Heart left ventricle (tissue), 16 donors: ENCODE measurements at places on chromosomes 7 and 10. TPM values are rescaled to one million over a fixed set of nuclear protein-coding genes. Genes with fewer than 3 reads are reported as not detected.

- H3K4me3 ChIP-seq: no peak overlapping the region
- DNase-seq: no peak
- no peaks in the 10 kb centered on the region for H3K36me3 ChIP-seq
- H3K27me3 ChIP-seq: no peaks in the 10 kb centered on the region
These were observed 82.2 kb downstream of the PARD3 start for GRCh38 chr10:34732926-34733325.

DNA sequence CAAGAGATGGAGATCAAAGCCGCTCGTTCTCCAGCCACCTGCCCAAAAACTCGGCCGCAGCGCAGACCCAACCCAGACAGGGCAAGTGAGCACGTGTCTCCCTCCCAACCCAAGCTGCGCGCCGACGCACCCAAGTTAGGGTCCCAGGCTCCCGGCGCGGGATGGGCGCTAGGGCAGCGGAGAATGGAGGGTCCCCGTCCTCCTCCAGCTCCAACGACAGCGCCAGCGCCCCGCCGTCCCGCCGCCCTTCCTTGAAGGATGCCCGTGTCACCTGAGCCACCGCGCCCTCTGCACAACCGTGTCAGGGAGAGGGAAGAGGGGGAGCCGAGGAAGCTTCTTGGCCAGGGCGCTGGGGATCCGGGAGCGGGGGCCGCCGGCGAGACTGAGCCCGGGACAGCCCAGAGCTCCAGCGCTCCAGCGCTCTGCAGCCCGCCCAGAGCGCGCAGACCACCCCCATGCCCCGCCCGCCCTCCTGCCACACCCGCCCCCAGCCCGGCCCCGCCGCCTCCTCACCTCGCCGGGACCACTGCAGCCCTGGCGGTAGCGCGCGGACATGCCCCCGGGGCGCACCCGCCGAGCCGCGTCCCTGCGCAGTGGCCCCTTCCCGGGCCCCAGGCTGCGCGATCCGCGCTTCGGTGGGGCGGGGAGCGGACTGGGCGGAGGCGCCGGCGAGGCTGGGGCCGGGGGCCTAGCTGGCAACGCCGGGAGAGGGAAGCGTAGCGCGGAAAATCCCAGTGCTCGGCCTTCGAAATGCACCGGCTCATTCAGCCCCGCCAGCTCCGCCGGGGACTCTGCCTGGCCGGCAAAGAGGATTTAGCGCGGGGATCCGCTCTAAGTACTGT, at the start of gene SLC16A12:
Gene SLC16A12 (minus strand): TSS at position 424 of the 842 bp plus-strand sequence. CDS start 73,016 bp downstream, outside the sequence.
- H3K4me1 ChIP-seq: no peaks in the 10 kb centered on the region
- peak within 1 kb of the TSS; percentile 41 for H3K27ac ChIP-seq
- peak; percentile 39 for DNase-seq
- H3K36me3 ChIP-seq: no peaks in the 10 kb centered on the region

GRCh38 chr7:9036080-9036479, 602.7 kb downstream of the NXPH1 start:
- H3K4me1 ChIP-seq: no peaks in the 10 kb centered on the region
- H3K27me3 ChIP-seq: no peaks in the 10 kb centered on the region
- H3K4me3 ChIP-seq: no peak overlapping the region
- no peak for DNase-seq

- peaks cover 19% of the 10 kb centered on the region for H3K36me3 ChIP-seq
- no peak overlapping the region for H3K27ac ChIP-seq
- no peaks in the 10 kb centered on the region for H3K27me3 ChIP-seq
- H3K4me1 ChIP-seq: no peaks in the 10 kb centered on the region
- no peak for DNase-seq
These were observed 10.1 kb downstream of the STK17A start for GRCh38 chr7:43593010-43593409.

SPDYE6 gene
- total RNA-seq: not detected

DNA sequence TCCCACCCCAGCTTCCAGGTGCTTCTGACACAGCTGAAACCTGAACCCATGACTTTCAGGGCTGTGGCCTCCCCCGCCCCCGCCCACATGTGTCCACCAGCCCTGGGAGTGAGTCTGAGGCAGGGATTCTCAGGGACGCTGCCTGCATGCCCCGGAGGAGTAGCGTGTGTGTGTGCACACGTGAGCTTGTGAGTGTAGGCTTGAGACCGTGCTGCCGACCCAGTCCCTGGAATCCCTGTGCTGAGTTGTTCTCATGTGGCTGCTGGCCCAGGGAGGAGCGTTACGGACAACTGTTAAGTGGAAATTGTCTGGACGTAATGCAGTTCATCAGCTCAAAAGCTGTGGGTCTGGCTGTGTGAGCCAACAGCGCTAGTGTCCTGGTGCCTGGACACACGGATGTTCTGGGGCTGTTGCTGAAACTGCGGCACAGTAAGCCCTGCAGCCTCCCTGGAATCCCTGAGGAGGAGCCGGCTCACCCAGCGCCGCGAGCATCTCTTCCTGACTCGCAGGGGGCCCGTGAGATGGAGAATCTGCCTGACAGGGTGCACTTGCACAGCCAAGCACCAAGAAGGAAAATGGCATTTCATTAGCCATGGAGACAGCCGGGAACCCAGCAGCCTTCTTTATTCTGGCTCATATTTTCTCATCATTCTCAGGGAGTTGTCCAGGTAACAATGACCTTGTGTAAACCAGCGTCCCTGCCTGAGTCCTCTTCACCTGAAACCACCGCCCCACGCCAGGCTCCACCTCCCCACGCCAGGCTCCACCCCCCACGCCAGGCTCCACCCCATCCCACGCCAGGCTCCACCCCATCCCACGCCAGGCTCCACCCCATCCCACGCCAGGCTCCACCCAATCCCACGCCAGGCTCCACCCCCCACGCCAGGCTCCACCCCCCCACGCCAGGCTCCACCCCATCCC, 603.9 kb downstream of the PTPRN2 start:
- no peaks in the 10 kb centered on the region for H3K36me3 ChIP-seq
- H3K27me3 ChIP-seq: no peaks in the 10 kb centered on the region
- DNase-seq: no peak
- no peak overlapping the region for H3K27ac ChIP-seq
- H3K4me3 ChIP-seq: no peak overlapping the region

GRCh38 chr10:76086761-76087639, 655.6 kb downstream of the LRMDA start:
- H3K27ac ChIP-seq: peak overlapping the region; percentile 44
- no peak overlapping the region for H3K4me3 ChIP-seq
- no peaks in the 10 kb centered on the region for H3K4me1 ChIP-seq
- H3K27me3 ChIP-seq: no peaks in the 10 kb centered on the region

CREB5 gene
- 15.4 TPM for total RNA-seq

MYOZ1 gene
- 0.39 TPM for total RNA-seq
